ENCODE measurements at places on chromosomes 1 and 21. TPM values are rescaled to one million over a fixed set of nuclear protein-coding genes. Genes with fewer than 3 reads are reported as not detected.

NSUN4 gene
- total RNA-seq, result 11.1 TPM

PRAMEF7 gene
- 0.06 TPM for total RNA-seq

MYOG gene
- total RNA-seq, result not detected

AUNIP gene
- 8.3 TPM for total RNA-seq

GUK1 gene
- 156 TPM for total RNA-seq

E2F2 gene
- total RNA-seq, result 2.4 TPM

LCE2A gene
- total RNA-seq, result not detected

REN gene
- total RNA-seq, result not detected

CYYR1 gene
- not detected for total RNA-seq

CSMD2 gene
- 0.02 TPM for total RNA-seq

ADSS2 gene
- 43.9 TPM for total RNA-seq

FCN3 gene
- not detected for total RNA-seq

Data from A549 treated with AZD2906 at 1 μM for 4 hours (cell line).